ENCODE measurements at places on chromosomes 4 and X.

GRCh38 chrX:11064851-11065600, 46.1 kb upstream of the HCCS start:
- no peak for DNase-seq

GRCh38 chrX:106170318-106170717, 2.2 kb downstream of the PWWP3B start:
- DNase-seq, result no peak

GRCh38 chr4:176563591-176563990, 229.1 kb downstream of the VEGFC start:
- DNase-seq, result no peak

DNA sequence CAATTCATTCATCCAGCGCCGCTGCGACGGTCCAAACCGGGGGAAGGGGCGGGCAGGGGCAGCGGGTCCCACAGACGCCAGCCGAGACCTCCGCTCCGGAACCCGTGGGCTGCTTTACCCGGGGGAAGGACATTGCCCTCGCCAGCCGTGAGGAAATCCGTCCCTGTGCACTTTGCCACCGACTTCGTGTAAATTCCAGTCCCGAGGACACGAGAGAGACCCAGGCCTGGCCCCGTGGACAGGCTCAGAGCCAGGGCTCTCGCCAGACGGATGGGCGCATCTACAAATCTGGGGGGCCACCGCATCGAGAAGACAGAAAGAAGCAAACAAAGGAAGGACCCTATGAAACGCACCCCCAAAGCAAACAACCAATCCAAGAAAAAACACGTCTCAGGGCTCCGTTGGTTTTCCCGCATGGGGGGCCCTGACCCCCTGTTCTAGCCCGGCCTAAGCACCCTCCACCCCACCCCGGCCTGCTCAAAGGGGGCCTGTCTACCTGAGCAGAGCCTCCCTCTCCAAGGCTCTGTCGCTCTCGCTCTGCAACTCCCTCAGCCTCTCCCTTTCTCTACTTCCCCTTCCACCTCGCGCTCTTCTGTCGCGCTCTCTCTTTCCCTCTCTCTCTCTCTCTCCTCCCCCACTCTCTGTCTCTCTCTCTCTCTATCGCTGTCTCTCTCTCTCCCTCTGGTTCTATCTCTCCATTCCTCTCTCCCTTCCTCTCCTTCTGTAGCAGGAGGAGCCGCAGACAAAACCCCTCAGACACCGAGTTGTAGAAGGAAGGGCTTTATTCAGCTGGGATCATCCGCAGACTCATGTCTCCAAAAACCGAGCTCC, 11.3 kb downstream of the FRG2 start:
- no peak for DNase-seq

GRCh38 chr4:156194896-156195295, 241.2 kb upstream of the CTSO start:
- DNase-seq, result no peak

DNA sequence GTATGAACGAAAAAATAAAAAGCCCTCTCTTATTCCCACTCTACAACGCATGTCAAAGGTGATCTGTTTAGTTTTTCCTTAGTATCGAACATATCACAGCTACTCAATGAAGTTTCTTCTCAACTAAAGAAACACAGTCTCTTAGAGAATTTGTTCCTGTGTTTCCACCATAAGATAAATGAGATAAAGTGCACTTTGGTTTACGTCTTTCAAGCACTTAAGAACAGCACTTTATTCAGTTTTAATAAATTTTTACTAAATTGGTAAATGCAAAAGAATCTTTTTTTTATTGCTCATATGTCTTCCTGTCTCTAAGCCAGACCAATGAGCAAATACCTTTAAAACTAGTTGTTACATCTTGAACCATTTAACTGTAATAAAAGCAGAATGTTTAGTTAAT, 259.8 kb downstream of the CHIC1 start:
- DNase-seq, result no peak

- DNase-seq, result no peak
Measured at GRCh38 chrX:53261355-53261972, 19.9 kb downstream of the IQSEC2 start.

Data from CD4-positive, alpha-beta T cell treated with Interleukin-10 for 1 hour (primary cell).